Kidney (tissue), 22 donors: ENCODE measurements at places on chromosomes 4 and X. TPM values are rescaled to one million over a fixed set of nuclear protein-coding genes. Genes with fewer than 3 reads are reported as not detected.

TMEM192 gene
- total RNA-seq, result 19.6 TPM

UGT2B11 gene
- total RNA-seq, result not detected

TAF7L gene
- total RNA-seq, result not detected

SMIM10 gene
- total RNA-seq, result 6.5 TPM

GRCh38 chrX:119492463-119492862, 24.2 kb downstream of the SLC25A5 start:
- DNase-seq, result no peak

DNA sequence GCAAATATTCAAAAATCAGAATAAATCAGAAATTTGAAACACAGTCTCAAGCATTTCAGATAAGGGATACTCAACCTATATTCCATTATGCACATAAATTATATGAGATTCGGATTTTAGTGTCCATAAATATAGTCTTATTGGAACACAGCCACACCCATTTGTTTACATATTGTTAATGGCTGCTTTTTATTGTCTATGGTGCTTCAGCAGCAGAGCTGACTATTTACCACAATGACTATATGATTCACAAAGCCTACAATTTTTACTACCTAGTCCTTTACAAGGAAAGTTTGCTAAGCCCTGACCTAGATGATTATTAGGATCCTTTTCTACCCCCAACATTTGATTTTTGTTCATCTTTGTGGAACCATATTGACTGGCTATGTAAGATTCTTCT, 63.9 kb downstream of the IL1RAPL1 start:
- DNase-seq, result no peak

DNA sequence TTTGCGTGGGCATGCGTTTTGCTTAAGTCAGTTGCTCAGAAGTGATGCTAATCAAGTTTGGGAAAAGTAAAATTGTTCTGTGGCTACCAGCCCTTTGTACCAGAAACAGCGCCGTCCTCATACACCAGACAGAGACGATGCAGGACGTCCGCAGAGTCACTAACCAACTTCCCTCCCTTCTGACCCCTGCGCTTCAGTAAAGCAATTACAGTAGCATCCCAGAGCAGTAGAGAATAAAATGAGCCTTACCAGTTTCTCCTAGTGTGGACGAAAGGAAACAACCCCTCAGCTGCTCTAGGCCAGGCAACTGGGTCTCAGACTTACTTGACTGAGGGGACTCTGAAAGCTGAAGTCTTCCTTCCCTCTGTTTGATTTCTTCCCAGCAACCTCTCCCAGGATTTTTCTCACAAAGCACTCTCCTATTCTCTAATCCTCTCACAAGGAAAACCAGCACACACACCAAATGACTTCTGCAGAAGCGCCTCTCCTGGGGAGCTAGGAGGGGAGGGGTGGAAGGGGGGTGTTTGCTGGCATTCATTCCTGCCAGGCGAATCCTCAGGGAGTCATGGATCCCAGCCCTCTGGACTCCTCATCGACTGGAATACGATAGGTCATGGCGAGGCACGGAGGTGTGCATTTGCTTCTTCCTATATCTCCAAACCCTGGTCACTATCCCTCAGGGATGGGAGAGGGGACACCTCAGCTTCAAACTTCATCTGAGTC, 56.0 kb upstream of the MID1 start:
- DNase-seq, result no peak

DNA sequence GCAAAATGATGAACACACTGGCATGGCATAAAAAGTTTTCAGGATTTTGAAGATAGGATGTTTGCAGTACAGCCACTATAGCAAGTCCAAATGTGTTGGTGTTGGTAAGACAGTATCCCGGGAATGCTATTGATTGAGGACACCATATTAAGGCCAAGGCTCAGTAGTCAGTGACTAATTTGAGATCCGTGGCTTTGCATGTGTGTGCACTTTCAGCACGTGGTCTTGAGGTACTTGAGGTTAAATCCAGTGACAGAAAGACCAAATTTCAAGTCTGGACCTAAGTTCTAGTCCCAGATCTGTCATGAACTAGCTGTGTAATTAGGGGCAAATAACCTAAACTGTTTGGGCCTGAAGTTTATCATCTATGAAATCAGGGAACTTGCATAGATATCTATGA, 76.5 kb upstream of the ETNPPL start:
- no peak for DNase-seq

DNA sequence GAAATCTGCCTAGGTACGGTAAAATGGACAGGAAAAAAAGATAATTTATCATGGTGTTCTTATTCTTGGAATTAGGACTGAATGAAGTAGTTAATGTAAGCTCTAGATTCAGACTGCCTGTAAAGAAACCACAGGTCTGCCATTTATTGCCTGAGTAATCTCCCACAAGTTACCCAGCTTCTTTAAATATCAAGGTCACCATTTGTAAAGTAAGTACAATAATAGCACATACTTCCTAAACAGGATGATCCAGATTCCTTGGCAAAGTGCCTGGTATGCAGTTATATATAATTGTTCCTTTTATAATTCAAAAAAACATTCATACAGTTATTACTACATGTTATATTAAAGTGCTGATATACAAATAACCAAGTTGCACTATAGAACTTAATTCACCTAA, 368.6 kb downstream of the HNRNPD start:
- DNase-seq, result no peak

DNA sequence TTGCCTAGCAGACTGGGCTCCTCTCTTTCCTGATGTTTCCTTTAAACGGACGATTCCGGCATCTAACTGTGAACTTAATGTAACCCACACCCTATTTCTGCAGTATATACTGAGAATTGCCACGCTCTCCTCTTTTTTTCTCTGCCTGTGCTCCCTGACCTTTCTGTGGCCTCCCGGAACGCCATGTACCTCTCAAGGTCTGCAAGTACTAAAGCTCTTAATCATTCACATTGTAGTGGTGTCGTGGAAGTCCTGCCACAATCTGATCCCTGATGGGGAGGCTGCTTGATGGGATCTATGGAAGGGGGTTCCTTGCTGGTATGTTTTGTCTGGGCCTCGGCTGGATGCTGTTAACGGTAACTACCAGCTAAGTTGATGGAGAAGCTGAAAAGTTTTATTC, 302.9 kb upstream of the EPHA5 start:
- no peak for DNase-seq

DNA sequence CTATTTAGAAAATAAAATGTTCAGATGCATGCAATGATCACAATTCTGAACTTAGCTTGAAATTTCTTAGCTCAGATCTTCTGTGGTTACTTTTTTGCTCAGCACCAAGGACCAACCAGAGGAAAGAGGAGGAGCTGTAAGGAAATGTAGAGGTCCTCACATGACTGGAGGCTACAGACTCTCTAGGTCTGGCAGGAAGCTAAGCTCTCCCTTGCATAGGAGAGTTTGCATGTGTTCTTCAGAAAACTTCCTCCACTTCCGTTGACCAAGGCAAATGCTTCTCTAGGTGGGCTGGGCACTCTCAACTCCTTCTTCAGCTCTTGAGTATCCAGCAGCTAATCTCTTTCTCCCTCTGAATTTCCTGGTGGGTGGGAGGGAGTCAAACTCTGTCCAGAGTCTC, 119.6 kb downstream of the BTC start:
- no peak for DNase-seq

- no peak for DNase-seq
Measured at GRCh38 chrX:130994671-130995070, 63.5 kb upstream of the ARHGAP36 start.

DNA sequence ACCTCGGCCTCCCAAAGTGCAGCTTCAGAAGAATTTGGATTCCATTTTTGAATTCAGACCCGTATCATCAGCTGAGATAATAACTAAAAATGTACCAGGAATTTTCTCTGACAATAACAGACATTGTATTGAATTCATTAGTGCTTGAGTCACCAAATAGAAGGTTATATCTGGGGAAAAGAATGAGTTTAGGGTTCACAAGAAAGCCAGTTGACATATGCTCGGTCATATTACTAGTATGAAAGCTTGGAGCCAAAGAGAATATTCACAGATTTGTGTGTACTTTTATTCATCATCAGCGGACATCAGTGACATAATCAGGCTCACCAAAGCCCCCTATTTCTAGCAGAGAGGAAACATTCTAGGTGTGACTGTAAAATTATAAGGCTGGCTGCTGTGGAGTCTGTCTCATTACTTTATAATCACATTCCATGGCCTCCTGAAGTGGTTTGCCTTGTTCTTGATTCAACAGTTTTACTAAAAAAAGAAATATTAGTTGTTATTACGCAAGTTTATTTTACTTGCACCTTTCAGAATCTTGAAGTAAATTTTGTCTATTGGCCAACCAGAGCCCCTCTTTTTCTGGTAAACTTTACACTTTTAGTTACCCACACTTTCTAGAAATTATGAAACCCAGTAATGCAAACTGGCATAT, 14.6 kb upstream of the DCTD start:
- DNase-seq, result no peak

- no peak for DNase-seq
Measured at GRCh38 chr4:94588896-94589693, 137.4 kb downstream of the PDLIM5 start.
